Posterior vena cava (tissue), 2 donors: ENCODE measurements at places on chromosomes 5 and 9. TPM values are rescaled to one million over a fixed set of nuclear protein-coding genes. Genes with fewer than 3 reads are reported as not detected.

The SLC45A2 gene
- total RNA-seq: not detected

The CAMSAP1 gene
- total RNA-seq: 20.8 TPM

The TEK gene
- 18.0 TPM for total RNA-seq

The ISL1 gene
- total RNA-seq: not detected

The FOXD4L6 gene
- total RNA-seq: not detected

The SLC25A2 gene
- total RNA-seq: 0.46 TPM

The CYLC2 gene
- total RNA-seq: not detected

The SMIM33 gene
- not detected for total RNA-seq

The FCN2 gene
- total RNA-seq: not detected

The SPINK6 gene
- not detected for total RNA-seq

The SLC6A19 gene
- total RNA-seq: not detected

The WWC1 gene
- total RNA-seq: 0.97 TPM

The NUTM2F gene
- total RNA-seq: not detected

The BARHL1 gene
- not detected for total RNA-seq

The ADAMTSL1 gene
- 26.7 TPM for total RNA-seq

The TOR2A gene
- 8.2 TPM for total RNA-seq

The FGF10 gene
- 17.4 TPM for total RNA-seq

The RANBP17 gene
- 21.7 TPM for total RNA-seq

The TAS2R1 gene
- total RNA-seq: not detected

The ELOVL7 gene
- 4.3 TPM for total RNA-seq

The GRXCR2 gene
- total RNA-seq: not detected

The DIPK1B gene
- total RNA-seq: 7.1 TPM

The SLC34A3 gene
- not detected for total RNA-seq

The CD274 gene
- 3.1 TPM for total RNA-seq

The SLC34A1 gene
- not detected for total RNA-seq

The IQGAP2 gene
- total RNA-seq: 12.9 TPM

The GCNT1 gene
- 11.0 TPM for total RNA-seq

The PCDHA4 gene
- 0.48 TPM for total RNA-seq

The ANKRD34B gene
- not detected for total RNA-seq

The PCDHGB7 gene
- 12.2 TPM for total RNA-seq

The SAXO1 gene
- 0.28 TPM for total RNA-seq
